ENCODE measurements at places on chromosomes 6 and 20.
A peak's percentile ranks its signal among the peaks of the same experiment; 100 is the strongest.

DNA sequence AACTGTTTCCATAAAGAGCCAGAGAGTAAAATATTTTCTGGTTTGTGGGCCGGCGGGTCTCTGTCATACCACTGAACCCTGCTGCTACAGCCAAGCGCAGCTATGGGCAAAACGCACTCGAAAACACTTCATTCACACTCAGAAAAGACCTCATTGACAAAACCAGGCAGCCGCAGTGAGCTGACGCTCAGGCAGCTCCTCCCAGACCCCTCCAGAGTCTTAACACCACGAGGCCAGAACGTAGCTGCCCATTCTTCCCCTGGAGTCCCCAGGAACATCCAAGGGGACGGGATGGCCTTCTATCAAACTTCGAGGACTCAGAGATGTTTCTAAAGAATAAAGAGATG is 35.6 kb upstream of the ZBP1 start:
- H3K27me3 ChIP-seq = no peaks in the 10 kb centered on the region
- H3K36me3 ChIP-seq = peaks cover 31% of the 10 kb centered on the region
- H3K4me1 ChIP-seq = no peaks in the 10 kb centered on the region
- H3K4me3 ChIP-seq = no peak overlapping the region
- no peak for DNase-seq

DNA sequence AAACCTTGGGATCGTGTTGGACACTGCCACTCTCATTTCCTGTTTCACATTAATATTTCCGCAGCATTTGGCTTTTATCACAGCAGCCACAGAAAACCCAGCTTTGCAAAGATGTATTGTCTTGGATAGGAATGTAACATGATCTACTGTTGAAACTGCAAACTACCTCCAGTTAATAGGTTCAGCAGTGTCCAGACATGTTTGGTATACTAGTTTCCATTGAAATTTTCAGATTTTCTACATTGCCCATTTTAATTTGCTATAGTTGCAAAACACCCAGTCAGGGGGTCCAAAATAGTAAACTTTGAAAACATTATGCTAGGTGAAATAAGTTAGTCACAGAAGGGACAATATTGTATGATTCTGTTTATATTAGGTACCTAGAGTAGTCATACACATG is 3.3 kb downstream of the ANKRD6 start:
- no peak for DNase-seq
- peaks cover 10% of the 10 kb centered on the region for H3K4me1 ChIP-seq
- H3K27me3 ChIP-seq = no peaks in the 10 kb centered on the region
- H3K4me3 ChIP-seq = no peak overlapping the region
- no peaks in the 10 kb centered on the region for H3K36me3 ChIP-seq
- H3K27ac ChIP-seq = no peak overlapping the region

GRCh38 chr6:113597231-113597583 is 259.9 kb upstream of the MARCKS start:
- H3K36me3 ChIP-seq = no peaks in the 10 kb centered on the region
- no peak for DNase-seq
- H3K4me3 ChIP-seq = no peak overlapping the region
- no peaks in the 10 kb centered on the region for H3K27me3 ChIP-seq
- H3K27ac ChIP-seq = no peak overlapping the region
- H3K4me1 ChIP-seq = no peaks in the 10 kb centered on the region

GRCh38 chr6:33623895-33624381 is 2.8 kb downstream of the ITPR3 start:
- H3K4me1 ChIP-seq = peaks cover 2% of the 10 kb centered on the region
- no peak overlapping the region for H3K4me3 ChIP-seq
- no peaks in the 10 kb centered on the region for H3K36me3 ChIP-seq
- no peak for DNase-seq

DNA sequence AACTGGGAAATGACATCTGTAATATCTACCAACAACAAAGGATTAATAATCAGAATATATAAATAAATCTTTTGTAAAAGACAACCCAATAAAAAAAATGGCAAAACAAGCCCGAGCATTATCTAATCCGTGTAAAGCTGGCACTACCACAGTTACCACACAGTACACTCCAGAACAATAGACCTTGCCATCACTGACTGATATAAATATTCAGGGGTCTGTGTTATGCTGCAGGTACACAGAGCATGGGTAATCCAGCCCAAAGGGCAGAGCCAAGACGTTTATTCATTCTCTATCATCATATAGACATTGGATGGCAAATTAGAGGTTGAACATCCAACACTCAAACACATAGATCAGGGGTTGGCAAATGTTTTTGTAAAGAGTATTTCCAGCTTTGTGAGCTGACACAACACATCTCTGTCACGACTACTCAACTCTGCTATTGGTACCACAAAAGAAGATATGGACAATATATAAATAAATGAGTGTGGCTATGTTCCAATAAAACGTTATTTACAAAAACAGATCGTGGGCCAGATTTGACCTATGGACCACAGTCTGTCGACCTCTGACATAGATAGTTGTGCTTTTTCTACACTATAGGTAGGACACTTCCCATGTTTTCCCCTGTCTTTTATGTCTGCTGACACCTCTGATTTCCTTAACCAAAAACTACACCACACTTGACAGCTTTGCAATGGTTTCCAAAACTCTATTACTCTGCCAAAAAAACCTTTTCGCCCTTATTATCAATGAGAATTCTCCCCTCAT is 4.5 kb downstream of the NCOA6 start:
- H3K4me1 ChIP-seq = no peaks in the 10 kb centered on the region
- DNase-seq = no peak
- H3K4me3 ChIP-seq = no peak overlapping the region
- H3K36me3 ChIP-seq = no peaks in the 10 kb centered on the region

DNA sequence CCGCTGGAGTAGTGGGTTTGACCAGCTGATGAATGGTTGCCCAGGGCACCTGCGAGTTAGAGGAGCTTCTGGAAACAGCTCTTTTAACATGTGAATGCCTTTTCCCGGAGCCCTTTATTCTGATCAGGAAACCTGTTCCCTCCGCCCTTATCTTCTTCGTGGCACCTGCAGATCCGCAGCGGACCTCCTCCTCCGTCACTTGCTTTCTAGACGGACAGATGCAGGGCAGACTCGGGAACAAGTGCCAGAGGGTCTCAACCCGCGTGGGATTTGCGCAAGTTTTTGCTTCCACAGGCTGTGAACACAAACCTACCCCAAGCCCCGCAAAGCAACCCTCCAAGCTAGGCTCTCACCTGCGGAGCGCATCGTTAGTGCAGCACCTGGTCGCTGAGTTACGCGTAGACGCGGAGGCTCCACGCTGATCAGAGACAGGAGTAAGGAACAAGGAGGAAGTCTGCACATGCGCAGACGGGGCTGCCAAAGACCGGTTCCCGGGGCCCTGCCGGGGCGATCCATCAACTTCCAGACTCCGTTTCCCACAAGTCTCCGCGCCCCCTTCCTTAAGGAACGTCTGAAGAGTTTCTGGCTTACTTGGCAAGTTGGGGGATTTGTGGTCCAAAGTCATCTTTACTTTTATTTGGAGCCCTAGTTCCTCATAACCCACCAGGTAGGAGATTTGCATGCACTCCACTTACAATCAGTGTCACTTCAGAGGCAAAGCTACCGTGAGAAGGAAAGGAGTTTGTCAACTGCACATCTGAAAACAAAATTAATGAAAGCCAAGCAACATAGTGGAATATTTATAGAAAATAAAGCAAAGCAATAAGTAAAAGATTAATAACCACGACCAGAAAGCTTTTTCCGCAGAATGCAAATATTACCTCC is 52.7 kb upstream of the ELMO2 start:
- DNase-seq = peak; percentile 89
- no peak overlapping the region for H3K27ac ChIP-seq
- H3K4me1 ChIP-seq = no peaks in the 10 kb centered on the region
- H3K4me3 ChIP-seq = peak overlapping the region; percentile 9

- H3K27ac ChIP-seq = no peak overlapping the region
- H3K4me3 ChIP-seq = no peak overlapping the region
- no peak for DNase-seq
- H3K36me3 ChIP-seq = no peaks in the 10 kb centered on the region
Observed at GRCh38 chr6:107550241-107550840, 60.4 kb downstream of the SOBP start.

GRCh38 chr6:54193560-54193959 is 82.3 kb downstream of the MLIP start:
- peak overlapping the region; percentile 9 for H3K27ac ChIP-seq
- peak; percentile 56 for DNase-seq
- no peak overlapping the region for H3K4me3 ChIP-seq
- H3K4me1 ChIP-seq = no peaks in the 10 kb centered on the region
- no peaks in the 10 kb centered on the region for H3K36me3 ChIP-seq

GRCh38 chr6:151731313-151731712 is 76.2 kb upstream of the ESR1 start:
- no peak overlapping the region for H3K27ac ChIP-seq
- no peak overlapping the region for H3K4me3 ChIP-seq
- H3K36me3 ChIP-seq = no peaks in the 10 kb centered on the region
- no peaks in the 10 kb centered on the region for H3K4me1 ChIP-seq

DNA sequence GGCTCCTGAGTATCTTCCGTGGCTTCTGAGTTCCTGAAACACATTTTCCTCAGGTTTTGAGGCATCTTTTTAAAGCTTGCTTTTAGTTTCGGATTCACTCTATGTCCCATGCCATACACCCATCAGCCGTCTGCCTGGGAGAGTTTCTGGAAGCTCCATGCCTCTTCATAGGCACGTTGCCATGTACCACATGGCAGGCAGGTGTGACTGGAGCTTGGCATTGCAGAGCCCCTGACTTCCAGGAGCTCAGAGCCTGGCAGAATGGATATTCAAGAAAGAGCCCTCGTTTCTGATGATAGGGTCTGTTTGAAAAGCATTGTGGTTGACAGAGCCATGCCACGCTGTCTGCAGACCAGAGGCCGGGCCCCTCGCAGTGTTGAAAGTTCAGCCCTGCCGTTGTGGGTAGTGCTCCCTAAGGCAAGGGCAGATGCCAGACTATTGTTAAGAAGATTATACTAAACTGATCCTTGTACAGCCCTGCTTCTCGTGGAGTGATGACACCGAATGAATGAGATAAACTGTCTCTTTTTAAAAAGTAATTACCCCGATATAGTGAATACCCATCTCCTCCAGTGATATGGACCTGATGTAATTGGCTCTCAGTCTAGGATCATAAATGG is 100.0 kb downstream of the RPP40 start:
- no peaks in the 10 kb centered on the region for H3K36me3 ChIP-seq
- H3K4me3 ChIP-seq = no peak overlapping the region
- DNase-seq = no peak
- no peaks in the 10 kb centered on the region for H3K27me3 ChIP-seq
- H3K27ac ChIP-seq = no peak overlapping the region
- no peaks in the 10 kb centered on the region for H3K4me1 ChIP-seq

GRCh38 chr20:39873286-39873685 is 815.8 kb downstream of the MAFB start:
- no peaks in the 10 kb centered on the region for H3K27me3 ChIP-seq
- no peak overlapping the region for H3K27ac ChIP-seq
- H3K4me1 ChIP-seq = peaks cover 3% of the 10 kb centered on the region

DNA sequence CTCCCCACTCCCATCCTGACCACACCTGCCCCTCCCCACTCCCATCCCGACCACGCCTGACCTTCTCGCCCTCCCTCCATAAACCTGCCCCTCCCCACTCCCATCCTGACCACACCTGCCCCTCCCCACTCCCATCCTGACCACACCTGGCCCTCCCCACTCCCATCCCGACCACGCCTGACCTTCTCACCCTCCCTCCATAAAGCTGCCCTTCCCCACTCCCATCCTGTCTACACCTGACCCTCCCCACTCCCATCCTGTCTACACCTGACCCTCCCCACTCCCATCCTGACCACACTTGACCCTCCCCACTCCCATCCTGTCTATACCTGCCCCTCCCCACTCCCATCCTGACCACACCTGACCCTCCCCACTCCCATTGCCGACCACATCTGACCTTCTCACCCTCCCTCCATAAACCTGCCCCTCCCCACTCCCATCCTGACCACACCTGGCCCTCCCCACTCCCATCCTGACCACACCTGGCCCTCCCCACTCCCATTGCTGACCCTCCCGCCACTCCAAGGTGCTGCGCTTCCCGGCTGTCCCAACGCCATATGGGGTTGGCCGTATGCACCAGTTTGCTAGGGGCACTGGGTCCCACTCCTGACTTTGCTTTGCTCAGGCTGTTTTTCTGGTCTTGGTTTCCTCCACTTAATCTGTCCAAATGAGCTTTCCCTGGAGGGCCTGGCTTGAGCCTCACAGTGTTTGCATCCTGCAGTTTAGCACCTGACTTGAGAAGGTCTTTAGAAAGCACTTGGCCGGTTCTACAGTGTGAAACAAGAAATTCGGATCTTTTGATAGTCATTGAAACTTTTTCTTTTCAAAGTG is 2.9 kb downstream of the KIF25 start:
- H3K4me3 ChIP-seq = no peak overlapping the region
- no peaks in the 10 kb centered on the region for H3K4me1 ChIP-seq
- no peaks in the 10 kb centered on the region for H3K36me3 ChIP-seq
- DNase-seq = no peak
- H3K27ac ChIP-seq = no peak overlapping the region
- no peaks in the 10 kb centered on the region for H3K27me3 ChIP-seq

DNA sequence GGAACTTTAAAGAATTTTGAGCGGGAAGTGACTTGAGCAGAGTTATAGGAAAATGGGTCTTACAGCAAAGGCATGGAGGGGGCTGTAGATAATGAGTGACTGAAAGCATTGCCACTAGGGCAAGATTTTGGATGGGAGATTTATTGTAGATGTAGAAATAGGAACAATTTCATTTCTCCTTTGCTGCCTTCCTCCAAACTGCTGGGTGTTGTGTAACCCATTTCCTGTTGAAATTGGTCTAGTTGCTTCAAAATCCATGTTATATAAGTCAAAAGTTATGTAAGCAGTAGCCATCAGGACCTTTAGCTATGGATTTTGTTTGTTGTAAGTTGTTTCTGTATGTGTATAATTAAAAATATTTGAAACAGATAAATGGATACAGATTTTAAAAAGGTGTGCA is 11.1 kb downstream of the YWHAB start:
- H3K27me3 ChIP-seq = no peaks in the 10 kb centered on the region
- H3K4me3 ChIP-seq = no peak overlapping the region
- no peaks in the 10 kb centered on the region for H3K36me3 ChIP-seq
- DNase-seq = no peak
- H3K27ac ChIP-seq = no peak overlapping the region

- peak; percentile 82 for DNase-seq
- H3K4me3 ChIP-seq = no peak overlapping the region
- H3K27ac ChIP-seq = no peak overlapping the region
- H3K36me3 ChIP-seq = peaks cover 3% of the 10 kb centered on the region
Observed at GRCh38 chr20:63738687-63739129, 868 bp upstream of the SLC2A4RG start.

GRCh38 chr20:58891086-58891717 is 38.7 kb downstream of the GNAS start:
- DNase-seq = peak; percentile 81
- no peak overlapping the region for H3K4me3 ChIP-seq
- H3K4me1 ChIP-seq = peaks cover 5% of the 10 kb centered on the region
